Lung (tissue), 17 donors: ENCODE measurements at places on chromosomes 5 and 9.
A peak's percentile ranks its signal among the peaks of the same experiment; 100 is the strongest.

- no peak for DNase-seq
Measured at GRCh38 chr5:35161652-35162273, 68.5 kb downstream of the PRLR start.

DNA sequence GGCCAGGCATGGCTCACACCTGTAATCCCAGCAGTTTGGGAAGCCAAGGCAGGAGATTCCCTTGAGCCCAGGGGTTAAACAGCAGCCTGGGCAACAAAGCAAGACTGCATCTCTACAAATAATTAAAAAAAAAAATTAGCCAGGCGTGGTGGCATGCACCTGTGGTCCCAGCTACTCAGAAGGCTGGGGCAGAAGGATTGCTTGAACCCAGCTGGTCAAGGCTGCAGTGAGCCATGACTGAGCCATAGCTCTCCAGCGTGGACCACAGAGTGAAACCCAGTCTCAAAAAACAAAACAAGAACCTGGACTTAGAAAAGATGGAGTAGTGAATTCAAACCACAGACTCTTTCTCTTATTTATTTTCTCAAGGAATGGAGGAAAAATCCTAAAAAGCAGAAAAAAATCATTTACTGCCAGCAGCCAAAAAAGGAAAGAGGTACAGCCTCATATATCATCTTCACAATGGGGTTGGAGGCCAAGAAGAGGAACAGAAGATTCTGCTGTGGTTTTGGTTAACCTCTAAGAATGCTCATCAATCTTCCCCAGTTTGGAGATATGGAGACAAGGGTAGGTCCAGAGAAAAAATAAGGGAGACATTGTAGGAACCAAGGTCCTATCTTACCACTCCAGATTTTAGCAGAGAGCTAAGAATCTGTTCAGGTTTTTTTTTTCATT is 40.0 kb upstream of the MYO10 start:
- no peak for DNase-seq

- peak; percentile 87 for DNase-seq
Measured at GRCh38 chr9:82894961-82895821, 167.8 kb downstream of the RASEF start.

DNA sequence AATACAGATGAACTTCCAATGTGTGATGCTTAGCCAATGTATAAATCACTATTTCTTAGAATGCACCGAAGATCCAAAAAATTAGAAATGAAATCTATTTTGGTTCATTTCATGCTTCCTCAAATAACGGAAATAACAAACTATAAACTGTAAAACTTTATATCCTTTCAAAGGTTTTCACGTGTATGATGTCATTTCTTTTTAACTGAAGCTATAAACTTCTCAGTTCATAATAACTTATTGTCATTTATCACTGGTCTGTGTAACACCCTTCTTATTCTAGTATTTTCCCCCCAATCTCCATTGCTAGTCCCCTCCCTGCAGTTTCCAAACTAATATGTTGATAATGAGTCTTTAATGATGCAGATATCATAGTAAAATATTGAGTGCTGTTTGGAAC is 36.4 kb downstream of the DMRT2 start:
- DNase-seq: no peak
